Neural progenitor cell (in vitro differentiated cells): ENCODE measurements at places on chromosomes 1 and 21. TPM values are rescaled to one million over a fixed set of nuclear protein-coding genes. Genes with fewer than 3 reads are reported as not detected.

Gene CSF3R
- 0.56 TPM in 1 of 2 replicates, not detected in the other for total RNA-seq

Gene CD2
- 0.71 and 1.5 TPM in 2 replicates for total RNA-seq

Gene LHX8
- total RNA-seq, result 0.06 TPM in 1 of 2 replicates, not detected in the other

Gene CFHR5
- total RNA-seq, result not detected in 2 replicates

Gene CATSPERE
- total RNA-seq, result 0.86 and 1.1 TPM in 2 replicates

Gene ACTN2
- 0.52 and 0.81 TPM in 2 replicates for total RNA-seq

Gene ABCA4
- total RNA-seq, result 0.87 and 1.2 TPM in 2 replicates

Gene SYCP1
- 0.11 TPM in 1 of 2 replicates, not detected in the other for total RNA-seq

Gene GPR3
- 3.0 and 3.1 TPM in 2 replicates for total RNA-seq

Gene TMCC2
- total RNA-seq, result 7.1 and 12.1 TPM in 2 replicates

Gene RASAL2
- 14.0 and 18.3 TPM in 2 replicates for total RNA-seq

Gene C1orf74
- 6.9 and 7.7 TPM in 2 replicates for total RNA-seq

Gene BGLAP
- 0.22 and 0.40 TPM in 2 replicates for total RNA-seq
